ENCODE measurements at places on chromosomes 11 and 22. TPM values are rescaled to one million over a fixed set of nuclear protein-coding genes. Genes with fewer than 3 reads are reported as not detected.

- no peak overlapping the region for H3K27ac ChIP-seq
- no peaks in the 10 kb centered on the region for H3K4me1 ChIP-seq
- no peak overlapping the region for H3K4me3 ChIP-seq
- no peaks in the 10 kb centered on the region for H3K36me3 ChIP-seq
- peaks cover 18% of the 10 kb centered on the region for H3K27me3 ChIP-seq
- no peak for DNase-seq
Observed at GRCh38 chr11:46886211-46886610, 32.1 kb downstream of the LRP4 start.

GRCh38 chr11:3228445-3228829 is 3.8 kb downstream of the MRGPRE start:
- no peak for DNase-seq
- H3K4me3 ChIP-seq = no peak overlapping the region
- H3K27ac ChIP-seq = no peak overlapping the region
- H3K36me3 ChIP-seq = no peaks in the 10 kb centered on the region
- H3K27me3 ChIP-seq = peaks cover 61% of the 10 kb centered on the region

GRCh38 chr22:30297991-30298701 is 8.8 kb upstream of the CASTOR1 start:
- peaks cover 56% of the 10 kb centered on the region for H3K4me1 ChIP-seq
- H3K4me3 ChIP-seq = peak overlapping the region; percentile 32

GRCh38 chr11:99256614-99257013 is 235.9 kb downstream of the CNTN5 start:
- DNase-seq = no peak
- H3K27ac ChIP-seq = no peak overlapping the region
- no peak overlapping the region for H3K4me3 ChIP-seq
- H3K27me3 ChIP-seq = no peaks in the 10 kb centered on the region

GRCh38 chr11:123233975-123234334 is 38.9 kb upstream of the CLMP start:
- no peak overlapping the region for H3K27ac ChIP-seq
- DNase-seq = no peak
- H3K4me1 ChIP-seq = peaks cover 3% of the 10 kb centered on the region
- no peak overlapping the region for H3K4me3 ChIP-seq
- H3K36me3 ChIP-seq = no peaks in the 10 kb centered on the region
- H3K27me3 ChIP-seq = no peaks in the 10 kb centered on the region

DNA sequence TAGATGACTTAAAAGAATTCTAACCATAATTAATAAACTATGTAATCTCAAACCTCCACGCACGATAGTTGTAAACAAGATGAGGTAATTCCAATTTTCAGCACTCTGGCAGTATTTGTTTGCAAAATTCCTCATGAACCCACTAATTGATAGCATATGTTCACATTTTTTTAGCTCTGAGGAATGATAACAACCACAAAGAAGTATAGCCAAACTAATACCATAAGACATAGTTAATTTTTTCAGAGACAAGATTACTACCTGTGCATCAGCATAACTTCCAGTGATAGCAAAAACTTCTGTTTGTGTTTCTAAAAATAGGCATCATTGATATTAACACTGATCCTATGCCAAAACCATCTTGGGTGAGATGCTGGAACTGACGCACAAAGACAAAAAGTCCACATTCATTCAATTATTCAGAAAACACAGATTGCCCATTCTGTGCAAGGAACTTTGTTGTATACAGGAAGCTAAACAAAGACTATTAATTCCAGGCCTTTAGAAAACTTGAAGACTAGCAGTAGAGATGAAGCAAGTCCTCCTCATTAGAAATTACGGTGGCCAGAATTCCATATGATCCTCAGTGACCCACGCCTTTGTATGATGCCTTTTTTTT is 57.7 kb downstream of the PDGFD start:
- no peaks in the 10 kb centered on the region for H3K36me3 ChIP-seq
- no peak overlapping the region for H3K4me3 ChIP-seq
- H3K27ac ChIP-seq = no peak overlapping the region
- H3K27me3 ChIP-seq = no peaks in the 10 kb centered on the region
- no peak for DNase-seq
- no peaks in the 10 kb centered on the region for H3K4me1 ChIP-seq

- H3K27ac ChIP-seq = no peak overlapping the region
- no peaks in the 10 kb centered on the region for H3K4me1 ChIP-seq
- H3K4me3 ChIP-seq = no peak overlapping the region
- H3K27me3 ChIP-seq = no peaks in the 10 kb centered on the region
- peaks cover 18% of the 10 kb centered on the region for H3K36me3 ChIP-seq
Observed at GRCh38 chr11:126192361-126192760, 19.1 kb downstream of the RPUSD4 start.

DNA sequence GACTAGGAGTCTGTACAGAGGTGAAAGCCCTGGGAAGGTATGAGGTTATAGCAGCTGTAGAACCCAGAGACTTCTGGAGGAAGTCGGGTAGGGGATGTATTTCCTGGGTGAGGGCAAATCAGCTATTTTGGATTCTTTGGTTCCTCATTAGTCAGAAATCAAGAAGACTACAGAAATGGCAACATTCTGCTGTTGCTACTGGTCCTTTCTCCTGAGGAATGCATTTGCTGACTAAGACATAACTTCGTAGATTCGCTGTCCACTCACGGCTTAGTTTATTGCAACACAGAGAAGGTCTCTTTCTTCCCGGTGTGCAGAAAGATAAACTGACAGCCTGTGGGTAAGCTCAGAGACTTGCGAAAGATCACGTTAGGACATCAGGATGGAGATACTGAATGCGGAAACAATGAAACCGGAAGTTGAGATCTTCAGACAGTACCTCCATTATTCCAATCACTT is 25.3 kb upstream of the SESN3 start:
- H3K4me3 ChIP-seq = no peak overlapping the region
- no peak for DNase-seq

DNA sequence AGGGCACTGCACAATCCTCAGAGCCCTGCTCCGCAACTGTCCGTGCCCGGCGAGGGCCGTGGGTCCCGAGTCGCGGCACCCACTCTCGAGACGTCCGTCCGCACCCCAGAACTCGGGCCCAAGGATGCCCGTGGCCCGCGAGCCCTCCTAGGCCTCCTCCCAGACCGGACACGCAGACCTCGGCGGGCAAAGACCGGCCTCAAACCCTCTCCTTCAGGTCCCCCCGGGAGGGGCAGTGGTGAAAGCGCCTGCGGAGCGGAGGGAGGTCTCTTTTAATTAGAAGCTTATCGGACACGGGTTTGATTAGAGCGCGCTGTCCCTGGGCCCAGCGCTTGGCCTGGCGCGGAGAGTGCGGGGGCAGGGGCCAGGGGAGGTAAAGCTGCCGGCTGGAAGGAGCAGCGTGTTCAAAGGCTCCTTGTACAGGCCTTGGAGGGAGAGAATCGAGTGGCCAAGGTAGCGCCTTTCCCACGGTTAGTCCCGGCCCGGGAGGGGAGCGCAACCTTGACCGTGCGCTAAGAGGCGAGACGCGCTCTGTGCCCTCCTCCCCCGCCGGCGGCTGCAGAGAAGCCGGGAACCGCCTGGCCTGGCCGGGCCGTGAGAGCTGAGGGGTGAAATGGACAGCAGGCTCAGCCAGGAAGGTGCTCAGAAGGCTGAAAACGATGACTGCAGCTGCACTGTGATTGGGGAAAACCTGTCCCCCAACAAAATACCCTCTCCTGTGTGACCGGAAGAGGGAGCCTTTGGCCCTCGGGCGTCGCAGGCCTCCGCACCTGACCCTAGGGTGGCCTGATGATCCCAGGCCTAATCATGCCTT is 4.6 kb downstream of the WT1 start:
- no peaks in the 10 kb centered on the region for H3K36me3 ChIP-seq
- DNase-seq = no peak
- peaks cover 95% of the 10 kb centered on the region for H3K27me3 ChIP-seq
- H3K4me1 ChIP-seq = peaks cover 2% of the 10 kb centered on the region
- H3K4me3 ChIP-seq = no peak overlapping the region
- no peak overlapping the region for H3K27ac ChIP-seq

GRCh38 chr22:31272522-31273446 is 19.5 kb downstream of the PIK3IP1 start:
- no peak overlapping the region for H3K4me3 ChIP-seq
- DNase-seq = no peak
- H3K27me3 ChIP-seq = no peaks in the 10 kb centered on the region
- peak overlapping the region; percentile 48 for H3K27ac ChIP-seq

DNA sequence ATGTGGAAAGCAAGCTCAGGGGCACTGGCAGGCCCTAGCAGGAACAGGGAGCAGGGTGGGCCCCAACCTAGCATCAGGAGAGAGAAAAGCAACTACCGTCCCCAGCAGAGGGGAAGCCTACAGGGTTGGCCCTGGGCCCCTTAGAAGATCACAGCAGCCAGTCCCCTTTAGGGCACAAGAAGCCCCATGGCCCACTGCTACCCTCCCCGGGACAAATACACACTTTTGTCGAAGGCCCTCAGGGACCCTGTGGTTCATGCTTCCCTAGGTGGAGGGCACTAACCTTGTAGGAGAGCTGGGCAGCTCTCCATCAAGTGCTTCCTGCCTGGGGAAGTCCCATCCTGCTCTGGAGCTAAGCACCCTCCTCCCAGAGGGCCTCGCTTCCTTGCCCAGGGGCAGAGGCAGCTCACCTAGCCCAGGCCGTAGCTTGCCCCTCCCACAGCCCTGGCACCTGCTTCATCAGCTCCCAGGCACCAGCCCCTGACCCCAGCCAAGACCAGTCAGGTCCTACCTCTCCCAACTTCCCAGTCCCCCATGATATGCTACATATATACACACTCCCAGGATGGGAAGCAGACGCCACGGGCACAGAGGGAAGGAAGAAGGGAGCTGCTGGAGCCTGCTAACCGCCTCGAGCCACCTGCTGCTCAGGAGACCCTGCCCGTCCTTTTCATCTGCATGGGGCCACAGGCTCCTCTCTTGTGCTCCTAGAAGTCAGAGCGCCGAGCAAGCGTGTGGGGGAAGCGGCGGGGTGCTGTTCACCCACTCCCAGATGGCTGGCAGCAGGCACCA is 20.1 kb downstream of the SUN2 start:
- no peak overlapping the region for H3K4me3 ChIP-seq
- H3K27ac ChIP-seq = peak overlapping the region; percentile 14
- H3K27me3 ChIP-seq = no peaks in the 10 kb centered on the region
- H3K36me3 ChIP-seq = peaks cover 80% of the 10 kb centered on the region

GRCh38 chr11:57778318-57779037 is 16.9 kb downstream of the CTNND1 start:
- peaks cover 6% of the 10 kb centered on the region for H3K4me1 ChIP-seq
- no peaks in the 10 kb centered on the region for H3K36me3 ChIP-seq
- no peak for DNase-seq
- no peak overlapping the region for H3K27ac ChIP-seq
- no peaks in the 10 kb centered on the region for H3K27me3 ChIP-seq

- H3K27me3 ChIP-seq = peaks cover 14% of the 10 kb centered on the region
- H3K27ac ChIP-seq = no peak overlapping the region
- H3K4me3 ChIP-seq = no peak overlapping the region
- H3K4me1 ChIP-seq = no peaks in the 10 kb centered on the region
Observed at GRCh38 chr11:34621876-34622275, 983 bp downstream of the EHF start.

Gene GSTT2B
- not detected for total RNA-seq

Gene ARHGAP8
- total RNA-seq = 2.0 TPM

Gene SLC22A9
- 0.12 TPM for total RNA-seq

Gene NRXN2
- 0.43 TPM for total RNA-seq

Gene ST14
- total RNA-seq = 0.49 TPM

Gene OR51Q1
- total RNA-seq = not detected

Gene OR5D18
- total RNA-seq = not detected

All from T-cell (primary cell).